ENCODE measurements at places on chromosomes 6 and 20.

DNA sequence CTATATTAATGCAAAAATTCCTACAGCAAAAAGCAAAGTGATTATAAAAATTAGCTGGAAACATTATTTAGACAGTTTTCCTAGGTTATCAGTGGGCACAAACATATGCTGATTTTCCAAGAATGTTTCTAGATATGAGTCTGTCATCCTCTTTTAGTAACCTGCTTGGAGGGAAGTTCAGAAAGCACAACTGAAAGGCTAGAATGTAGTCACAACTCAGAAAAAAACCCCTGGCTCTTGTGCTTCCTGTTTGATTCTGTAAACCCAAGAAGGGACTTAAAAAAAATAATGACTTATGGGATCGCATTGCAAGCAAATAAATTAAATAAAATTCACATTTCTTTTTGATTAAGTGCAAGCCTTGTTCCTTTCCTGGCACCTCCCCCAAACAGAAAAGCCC, 708.4 kb upstream of the EPHA7 start:
- DNase-seq = no peak

DNA sequence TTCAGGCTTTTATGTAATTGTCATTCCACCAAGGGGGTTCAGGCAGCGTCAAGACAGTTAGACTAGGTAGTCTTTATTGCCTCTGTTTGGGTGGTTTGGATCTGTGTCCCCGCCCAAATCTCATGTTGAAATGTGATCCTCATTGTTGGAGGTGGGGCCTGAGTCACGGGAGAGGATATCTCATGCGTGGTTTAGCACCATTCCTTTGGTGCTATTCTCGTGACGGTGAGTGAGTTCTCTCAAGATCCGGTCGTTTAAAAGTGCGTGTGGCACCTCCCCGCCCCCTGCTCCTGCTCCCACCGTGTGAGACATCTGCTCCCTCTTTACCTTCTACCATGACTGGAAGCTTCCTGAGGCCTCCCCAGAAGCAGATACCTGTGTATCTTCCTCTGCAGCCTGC, 51.3 kb upstream of the FOXC1 start:
- DNase-seq = no peak

DNA sequence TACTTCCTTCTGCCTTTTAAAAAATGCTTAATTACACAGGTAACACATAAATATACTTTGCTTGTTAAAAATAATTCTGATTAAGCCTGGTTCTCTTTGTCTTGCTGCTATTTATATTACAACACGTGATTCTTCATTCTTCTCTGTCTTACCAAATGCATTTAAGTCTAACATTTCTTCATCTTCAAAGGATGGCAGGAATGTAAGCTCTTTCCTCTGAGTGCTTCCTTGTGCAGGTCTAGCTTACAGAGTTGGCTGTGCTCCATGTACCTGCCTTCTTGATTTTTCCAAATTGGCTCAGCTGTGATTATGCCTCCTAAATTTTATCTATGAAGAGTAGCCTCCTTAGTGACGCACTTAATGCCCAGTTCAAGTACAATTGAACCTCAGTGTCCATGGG, 44.4 kb downstream of the RNF144B start:
- DNase-seq = no peak

DNA sequence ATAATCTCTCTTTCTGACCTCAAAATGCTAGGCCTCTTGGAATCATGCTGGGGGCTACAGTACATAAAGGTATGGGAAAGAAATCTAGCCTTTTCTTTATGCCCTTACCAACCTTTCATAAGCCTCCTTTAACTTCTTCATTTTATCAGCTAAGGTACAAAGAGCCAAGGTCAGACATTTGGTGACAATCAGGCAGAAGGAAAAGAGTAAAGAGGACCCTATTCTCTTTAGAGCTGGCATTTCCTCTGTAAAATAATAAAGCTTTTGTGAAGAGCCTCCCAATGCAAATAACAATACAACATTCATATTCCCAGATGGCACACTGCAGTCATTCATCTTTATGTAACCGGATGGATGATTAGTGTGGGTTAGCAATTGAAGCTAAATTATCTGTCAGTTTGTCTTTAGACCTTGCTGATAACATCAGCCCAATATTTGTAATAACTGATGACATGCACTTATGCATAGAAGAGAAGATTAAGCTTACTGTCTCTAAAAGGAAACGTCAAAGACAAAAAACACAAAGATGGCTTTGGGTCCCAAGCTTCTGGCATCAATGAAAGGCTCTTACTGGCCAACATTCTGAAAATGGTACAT, 163.1 kb downstream of the IBTK start:
- no peak for DNase-seq

- no peak for DNase-seq
Observed at GRCh38 chr6:25627001-25627400, 25.0 kb upstream of the SCGN start.

- DNase-seq = no peak
Observed at GRCh38 chr20:47102629-47103028, 208.0 kb downstream of the EYA2 start.

DNA sequence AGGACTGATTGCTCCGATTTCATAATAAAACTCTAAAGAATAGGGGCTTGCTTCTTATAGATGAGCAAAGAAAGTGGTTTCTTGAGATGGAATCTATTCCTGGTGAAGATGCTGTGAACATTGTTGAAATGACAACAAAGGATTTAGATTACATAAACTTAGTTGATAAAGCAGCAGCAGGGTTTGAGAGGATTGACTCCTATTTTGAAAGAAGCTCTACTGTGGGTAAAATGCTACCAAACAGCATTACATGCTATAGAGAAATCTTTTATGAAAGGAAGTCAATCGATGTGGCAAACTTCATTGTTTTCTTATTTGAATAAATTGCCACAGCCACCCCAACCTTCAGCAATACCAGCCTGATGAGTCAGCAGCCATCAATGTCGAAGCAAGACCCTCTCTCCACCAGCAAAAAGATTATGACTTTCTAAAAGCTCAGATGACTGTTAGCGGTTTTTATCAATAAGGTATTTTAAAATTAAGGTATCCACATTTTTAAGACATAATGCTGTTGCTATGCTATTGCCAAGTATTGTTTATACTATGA, 12.7 kb upstream of the MTRF1L start:
- no peak for DNase-seq

DNA sequence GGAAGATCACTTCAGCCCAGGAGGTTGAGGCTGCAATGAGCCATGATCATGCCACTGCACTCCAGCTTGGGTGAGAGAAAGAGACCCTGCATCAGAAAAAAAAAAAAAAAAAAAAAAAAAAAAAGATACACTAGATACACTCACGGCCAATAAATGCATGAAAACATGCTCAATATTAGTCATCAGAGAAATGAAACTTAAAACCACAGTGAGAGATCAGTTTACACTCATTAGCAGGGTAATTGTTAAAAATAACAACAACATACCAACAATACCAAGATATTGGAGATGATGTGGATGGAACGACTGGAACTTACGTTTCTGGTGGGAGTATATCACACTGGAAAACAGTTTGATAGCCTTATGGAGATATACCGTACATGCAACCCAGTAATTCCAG, 29.9 kb downstream of the HS3ST5 start:
- DNase-seq = no peak

DNA sequence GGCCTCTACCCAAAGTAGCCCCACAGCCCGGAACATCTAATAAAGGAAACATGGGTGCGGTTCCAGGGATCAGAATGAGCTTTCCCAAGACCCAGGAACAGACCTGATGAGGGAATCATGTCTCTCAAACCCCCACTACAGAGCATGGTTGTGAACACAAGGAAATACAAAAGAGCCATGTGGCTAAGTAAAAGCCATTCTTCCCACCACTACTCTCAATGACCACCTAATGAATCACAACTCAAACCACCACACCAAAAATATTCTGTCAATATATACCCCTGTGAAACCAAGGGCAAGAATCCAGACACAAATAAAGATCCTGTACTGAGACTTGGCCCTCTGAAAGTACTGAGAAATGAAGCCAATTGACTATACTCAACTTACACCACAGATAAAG, 20.9 kb upstream of the COL21A1 start:
- DNase-seq = no peak

GRCh38 chr6:106005013-106005412, 81.1 kb upstream of the PRDM1 start:
- DNase-seq = no peak

GRCh38 chr20:35665949-35666288, 1.2 kb upstream of the CPNE1 start:
- DNase-seq = no peak

GRCh38 chr6:57017069-57017468, 29.4 kb upstream of the KIAA1586 start:
- DNase-seq = no peak

DNA sequence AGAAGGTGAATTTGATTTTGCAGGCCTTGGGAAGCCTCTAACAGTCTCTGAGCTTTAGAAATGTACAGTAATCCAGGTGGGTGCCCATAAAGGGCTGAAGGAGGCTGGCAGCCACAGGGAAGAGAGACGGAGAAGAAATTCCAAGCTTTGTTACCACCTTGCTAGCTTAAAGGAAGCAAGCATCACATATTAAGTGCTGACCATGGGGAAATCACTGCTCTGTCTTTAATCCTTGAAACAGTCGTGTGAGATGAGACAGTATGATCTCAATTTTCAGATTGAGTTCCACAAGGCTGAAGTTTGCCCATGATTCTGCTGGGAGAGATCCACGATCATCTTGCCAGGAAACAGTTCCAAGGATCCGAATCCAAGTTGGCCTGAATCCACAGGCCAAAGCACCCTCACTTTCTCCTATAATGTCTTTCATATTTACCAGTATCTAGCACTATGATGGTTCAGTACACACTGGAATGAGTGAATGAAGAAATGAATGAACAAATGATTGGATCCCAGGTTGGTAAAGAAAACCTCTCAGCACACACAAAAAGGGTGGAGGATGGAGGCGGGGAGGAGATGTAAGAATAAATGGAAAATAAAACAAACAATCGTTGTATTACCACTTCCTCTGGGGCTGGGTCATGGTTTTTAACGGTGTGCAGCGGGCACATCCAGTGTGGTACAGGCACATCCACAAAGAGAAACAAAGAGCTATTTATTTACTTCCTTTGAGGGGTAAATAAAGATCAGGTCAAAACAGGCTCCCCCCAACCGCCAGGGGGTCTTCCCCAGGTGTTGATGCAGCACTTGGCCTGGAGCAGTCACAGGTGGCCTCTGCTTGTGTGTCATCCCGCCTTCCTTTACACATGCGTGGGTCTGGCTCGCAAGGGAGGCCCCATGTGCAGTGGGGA, 28.2 kb upstream of the TAF8 start:
- peak; percentile 40 for DNase-seq

DNA sequence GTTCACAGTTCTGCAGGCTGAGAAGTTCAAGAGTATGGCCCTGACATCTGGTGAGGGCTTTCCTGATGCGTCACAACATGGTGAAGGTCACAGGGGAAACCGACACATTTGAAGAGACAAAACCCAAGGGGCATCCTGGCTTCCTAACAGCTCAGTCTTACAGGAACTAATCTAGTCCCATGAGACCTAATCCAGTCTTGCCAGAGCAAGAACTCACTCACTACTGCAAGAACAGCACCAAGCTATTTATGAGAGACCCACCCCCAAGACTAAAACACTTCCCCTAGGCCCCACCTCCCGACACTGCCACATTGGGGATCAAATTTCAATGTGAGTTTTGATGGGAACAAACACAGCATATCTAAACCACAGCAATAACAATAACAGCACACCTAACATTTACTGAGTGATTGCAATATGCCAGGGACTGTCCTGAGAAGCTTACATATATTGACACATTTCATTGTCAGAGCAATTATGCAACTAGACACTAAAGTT, 46.6 kb downstream of the TPBG start:
- no peak for DNase-seq

DNA sequence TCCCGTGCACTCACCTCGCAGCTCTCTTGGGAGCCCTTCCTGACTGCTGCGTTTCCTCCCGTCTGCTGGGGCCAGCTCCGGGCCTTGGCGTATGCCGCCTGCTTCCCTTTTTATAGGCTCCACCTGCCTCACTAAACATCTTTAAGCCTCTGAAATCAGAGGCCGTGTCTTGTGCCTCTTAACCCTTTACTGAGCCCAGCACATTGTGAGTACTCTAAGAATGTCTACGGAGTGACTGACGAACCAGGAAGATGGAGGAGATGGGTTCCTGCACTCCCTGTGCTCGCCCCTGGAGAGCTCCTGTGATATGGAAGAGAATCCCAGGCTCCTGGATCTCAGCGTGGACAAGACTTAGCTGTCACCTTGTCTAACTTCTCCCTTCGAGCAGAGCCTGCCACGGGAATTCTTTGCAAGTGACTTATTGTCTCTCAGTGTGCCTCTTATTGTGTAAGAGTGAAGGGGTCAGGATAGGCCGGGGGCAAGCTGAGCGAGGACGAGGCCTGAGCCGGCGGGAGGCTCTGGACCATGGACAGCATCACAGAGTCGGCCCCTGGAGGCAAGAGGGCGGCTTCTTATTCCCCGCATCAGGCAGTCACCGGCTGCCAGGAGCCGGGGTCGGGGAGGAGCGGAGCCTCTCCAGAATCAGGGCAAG, 70.9 kb upstream of the CCDC167 start:
- no peak for DNase-seq

GRCh38 chr20:4604580-4604979, 117.1 kb upstream of the PRND start:
- no peak for DNase-seq

GRCh38 chr6:125201961-125202729, 48.6 kb downstream of the TPD52L1 start:
- DNase-seq = no peak

DNA sequence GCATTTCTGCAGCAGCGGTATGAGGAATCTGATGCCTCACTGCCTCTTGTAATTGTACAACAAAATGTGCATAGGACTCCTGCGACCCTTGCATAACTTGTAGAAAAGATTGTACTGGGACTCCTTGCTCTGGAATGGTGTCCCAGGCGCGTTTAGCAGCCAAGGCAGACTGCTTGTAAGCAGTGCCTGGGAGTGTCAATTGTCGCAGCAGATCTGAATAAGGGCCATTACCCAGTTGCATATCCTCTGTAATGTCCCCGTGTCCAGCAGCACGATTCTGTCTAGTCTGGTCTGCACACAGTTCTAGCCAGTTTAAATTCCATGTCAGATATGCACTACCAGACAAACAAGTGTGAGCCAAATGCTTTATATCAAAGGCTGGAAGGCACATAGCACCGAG, 70.7 kb upstream of the BTN3A2 start:
- no peak for DNase-seq

DNA sequence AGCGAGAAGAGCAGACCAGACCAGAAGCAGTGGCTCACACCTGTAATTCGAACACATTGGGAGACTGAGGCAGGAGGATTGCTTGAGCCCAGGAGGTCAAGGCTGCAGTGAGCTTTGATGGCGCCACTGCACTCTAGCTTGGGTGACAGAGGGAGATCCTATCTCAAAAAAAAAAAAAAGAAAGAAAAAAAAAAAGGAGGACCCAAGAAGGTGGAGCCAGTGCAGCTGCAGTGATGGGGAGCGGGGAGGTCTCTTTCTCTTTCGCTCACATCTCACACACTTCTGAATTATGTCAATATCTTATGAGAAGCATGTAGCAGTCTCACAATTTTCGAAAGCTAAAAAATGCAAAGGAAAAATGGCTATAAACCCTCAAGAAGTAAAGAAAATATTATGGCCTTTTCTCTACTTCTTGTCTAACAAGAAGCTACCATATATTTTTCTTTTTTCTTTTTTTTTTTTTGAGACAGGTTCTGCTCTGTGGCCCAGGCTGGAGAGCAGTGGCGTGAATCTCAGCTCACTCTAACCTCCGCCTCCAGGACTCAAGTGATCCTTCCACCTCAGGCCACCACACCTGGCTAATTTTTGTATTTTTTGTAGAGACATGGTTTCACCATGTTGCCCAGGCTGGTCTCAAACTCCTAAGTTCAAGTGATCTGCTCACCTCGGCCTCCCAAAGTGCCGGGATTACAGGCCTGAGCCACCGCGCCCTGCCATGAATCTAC, 3.8 kb upstream of the SPO11 start:
- no peak for DNase-seq

GRCh38 chr20:258963-259362, 1.4 kb downstream of the DEFB132 start:
- no peak for DNase-seq

All from activated CD8-positive, alpha-beta memory T cell treated with anti-CD3 and anti-CD28 coated beads for 1 hour (primary cell).